ENCODE measurements at places on chromosomes 11 and 22.

DNA sequence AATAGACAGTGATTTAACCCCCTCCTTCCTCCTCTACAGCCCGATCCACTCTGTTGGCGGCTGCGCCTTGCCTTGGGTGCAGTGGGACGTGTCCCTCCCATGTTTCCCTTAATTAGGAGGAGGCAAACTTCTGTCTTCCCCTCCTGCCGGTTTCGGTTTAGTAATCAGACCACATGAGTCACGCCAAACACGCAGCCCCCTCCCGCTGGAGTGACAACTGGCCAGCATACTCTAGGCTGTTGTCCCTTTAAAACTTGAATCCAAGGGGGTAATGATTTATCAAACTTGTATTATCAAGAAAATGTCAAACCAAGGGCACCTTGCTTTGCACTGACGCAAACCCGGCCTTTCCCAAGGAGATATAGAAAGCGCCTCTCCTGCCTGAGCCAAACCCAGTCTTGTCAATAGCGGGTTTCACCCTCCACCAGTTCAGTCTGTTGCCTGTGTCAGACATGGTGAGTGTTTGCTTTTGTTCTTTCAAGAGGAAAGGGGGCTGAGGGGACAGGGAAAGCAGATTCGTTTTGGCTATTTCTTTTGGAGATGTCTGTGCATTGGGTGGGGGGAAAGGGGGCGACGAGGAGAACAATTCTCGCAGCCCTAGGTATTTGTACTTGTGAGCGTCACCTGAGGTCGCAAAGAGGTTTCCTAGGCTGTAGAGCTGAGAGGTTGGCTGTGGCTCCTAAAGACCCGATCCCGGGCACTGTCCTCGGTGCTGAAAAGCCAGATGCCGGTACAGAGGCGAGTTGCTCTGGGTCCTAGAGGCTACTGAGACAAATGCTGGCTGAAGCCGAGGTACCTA lies at the start of gene SLC6A5:
SLC6A5 (plus strand) TSS at position 388 of the 799 bp plus-strand sequence; CDS start at position 453, 65 bp downstream.
- H3K4me1 ChIP-seq, result no peaks in the 10 kb centered on the region
- DNase-seq, result no peak
- no peak within 1 kb of the TSS for H3K4me3 ChIP-seq
- H3K36me3 ChIP-seq, result no peaks in the 10 kb centered on the region

GRCh38 chr22:20203552-20204201 lies 52.8 kb upstream of the CCDC188 start:
- H3K4me1 ChIP-seq, result no peaks in the 10 kb centered on the region
- peak; percentile 29 for DNase-seq
- H3K27me3 ChIP-seq, result no peaks in the 10 kb centered on the region

DNA sequence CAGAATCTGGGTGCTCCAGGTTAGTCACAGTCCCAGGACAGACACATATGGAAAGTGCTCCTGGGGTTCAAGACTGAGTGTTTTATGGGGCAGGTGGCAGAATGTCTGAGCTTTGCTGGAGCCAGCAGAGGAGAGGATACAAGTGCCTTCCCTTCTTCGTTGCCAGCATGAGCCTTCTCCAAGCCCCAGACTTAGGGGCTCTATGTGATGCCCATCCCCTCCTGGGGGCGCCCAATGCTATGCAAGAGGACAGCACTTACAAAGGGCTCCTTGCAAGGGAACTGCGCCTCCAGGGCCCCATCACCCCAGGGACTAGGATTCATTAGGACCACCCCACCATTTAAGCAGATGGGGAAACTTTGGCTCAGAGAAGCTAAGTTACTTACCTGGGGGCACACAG lies 581.9 kb downstream of the BUD13 start:
- H3K27me3 ChIP-seq, result peaks cover 15% of the 10 kb centered on the region
- H3K27ac ChIP-seq, result no peak overlapping the region
- no peaks in the 10 kb centered on the region for H3K4me1 ChIP-seq

GRCh38 chr11:80778432-80778831 lies 1337.6 kb upstream of the TENM4 start:
- H3K4me1 ChIP-seq, result no peaks in the 10 kb centered on the region
- no peaks in the 10 kb centered on the region for H3K36me3 ChIP-seq
- no peak overlapping the region for H3K4me3 ChIP-seq
- no peak for DNase-seq

DNA sequence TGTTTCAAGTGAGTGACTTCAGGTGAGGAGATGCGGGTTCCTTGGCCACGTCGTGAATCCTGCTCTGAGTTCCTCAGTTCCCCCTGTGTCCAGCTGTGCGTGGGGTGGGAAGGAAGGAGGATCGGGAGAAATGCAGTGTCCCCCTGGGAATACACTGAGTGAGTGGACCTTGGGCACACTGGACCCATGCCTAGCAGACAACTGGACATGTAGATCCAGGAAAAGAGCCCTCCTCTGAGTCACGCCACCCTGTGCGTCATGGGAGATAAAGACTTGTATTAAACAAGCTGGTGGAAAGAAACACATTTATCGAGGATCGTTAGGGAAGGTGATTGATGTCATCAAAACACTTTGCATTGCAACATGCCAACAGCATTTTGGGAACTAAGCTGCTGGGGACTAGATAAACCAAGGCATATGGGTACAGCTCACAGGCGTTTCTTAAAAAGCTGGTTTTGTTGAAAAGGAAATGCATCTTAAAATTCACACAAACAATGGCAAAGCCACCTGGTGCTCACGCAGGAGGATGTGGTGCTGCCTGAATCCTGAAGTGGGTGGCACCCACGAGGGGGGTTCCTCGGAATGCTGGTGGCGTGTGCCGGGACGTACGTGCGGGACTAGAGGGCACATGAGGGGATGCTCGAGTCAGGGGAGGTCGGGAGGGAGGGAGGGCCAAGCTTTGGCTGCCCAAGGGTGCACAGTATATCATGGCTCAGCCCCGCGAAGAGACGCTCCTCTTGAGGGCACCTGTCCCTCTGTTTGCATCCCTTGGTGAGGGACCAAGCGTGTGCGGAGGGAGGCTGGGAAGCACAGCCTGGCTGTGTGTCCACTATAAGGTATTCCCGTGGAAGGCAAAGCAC lies 303.5 kb downstream of the TBC1D22A start:
- H3K4me1 ChIP-seq, result no peaks in the 10 kb centered on the region
- DNase-seq, result no peak

GRCh38 chr11:112050721-112051120 lies 23.1 kb downstream of the PIH1D2 start:
- no peak for DNase-seq
- H3K27me3 ChIP-seq, result no peaks in the 10 kb centered on the region
- peaks cover 48% of the 10 kb centered on the region for H3K36me3 ChIP-seq
- H3K4me1 ChIP-seq, result no peaks in the 10 kb centered on the region
- H3K4me3 ChIP-seq, result no peak overlapping the region
- H3K27ac ChIP-seq, result no peak overlapping the region

GRCh38 chr22:17674152-17674551 lies 35.6 kb downstream of the BCL2L13 start:
- no peak overlapping the region for H3K4me3 ChIP-seq
- no peak for DNase-seq
- peaks cover 7% of the 10 kb centered on the region for H3K36me3 ChIP-seq
- H3K27ac ChIP-seq, result no peak overlapping the region
- no peaks in the 10 kb centered on the region for H3K27me3 ChIP-seq
- H3K4me1 ChIP-seq, result no peaks in the 10 kb centered on the region

DNA sequence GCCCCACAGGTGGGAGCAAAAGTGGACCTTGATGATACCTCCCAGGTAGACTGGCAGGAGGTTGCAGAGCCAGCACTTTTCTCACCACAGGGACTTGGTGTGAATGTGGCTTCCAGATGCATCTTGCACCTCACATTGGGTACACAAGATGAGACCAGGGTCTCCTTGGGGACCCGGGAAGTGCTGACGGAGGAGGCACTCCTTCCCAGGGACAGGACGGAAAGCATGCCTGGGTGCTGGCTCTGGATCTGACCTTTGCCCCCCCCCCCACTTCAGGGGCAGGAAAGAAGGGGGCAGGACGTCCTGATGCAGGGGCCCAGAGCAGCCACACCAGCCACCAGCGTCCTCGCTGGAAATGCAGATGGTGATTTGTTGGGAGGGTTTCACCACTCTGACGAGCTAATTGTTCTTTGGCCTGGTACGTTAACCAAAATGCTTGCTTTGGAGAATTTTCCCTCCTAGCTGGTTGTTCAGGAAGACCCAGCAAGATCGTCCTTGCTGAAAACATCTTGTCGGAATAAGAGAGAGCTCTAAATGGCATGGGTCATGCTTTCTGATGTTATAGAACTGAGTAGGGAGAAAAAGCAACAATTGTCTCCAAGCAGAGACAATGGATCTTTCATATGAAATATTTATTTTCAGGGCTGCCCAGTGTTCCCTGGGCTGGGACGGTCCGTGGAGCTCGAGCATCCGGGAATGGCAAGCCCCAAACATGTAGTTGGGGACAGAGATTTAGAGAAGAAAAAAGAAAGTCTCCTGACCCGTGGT lies 74.4 kb upstream of the PPARA start:
- H3K4me1 ChIP-seq, result peaks cover 46% of the 10 kb centered on the region
- peak overlapping the region; percentile 90 for H3K4me3 ChIP-seq
- peak overlapping the region; percentile 97 for H3K27ac ChIP-seq
- peak; percentile 21 for DNase-seq

GRCh38 chr11:39443424-39444022 lies 2015.9 kb downstream of the LRRC4C start:
- H3K4me3 ChIP-seq, result no peak overlapping the region
- no peaks in the 10 kb centered on the region for H3K4me1 ChIP-seq
- no peaks in the 10 kb centered on the region for H3K27me3 ChIP-seq
- no peaks in the 10 kb centered on the region for H3K36me3 ChIP-seq
- no peak overlapping the region for H3K27ac ChIP-seq

DNA sequence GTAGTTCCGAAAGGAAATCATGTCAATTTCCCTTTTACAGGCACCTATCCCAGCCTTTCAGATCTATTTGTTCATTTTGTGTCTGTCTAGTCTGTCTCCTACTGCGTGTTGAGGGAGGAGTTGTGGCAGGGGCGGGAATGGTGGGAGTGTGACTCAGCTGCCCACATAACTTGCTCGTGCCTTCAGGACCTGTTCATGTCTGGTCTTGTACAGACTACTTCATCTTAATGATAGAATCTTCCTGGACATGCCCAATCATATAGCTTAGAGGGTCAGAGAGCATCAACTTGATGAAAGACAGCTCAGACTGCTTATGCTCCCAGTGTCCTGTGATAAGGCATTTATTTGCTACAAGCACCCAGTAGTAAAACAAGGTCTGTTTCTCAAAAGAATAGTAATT lies 61.0 kb upstream of the BIRC3 start:
- H3K27ac ChIP-seq, result no peak overlapping the region
- H3K27me3 ChIP-seq, result no peaks in the 10 kb centered on the region
- H3K4me3 ChIP-seq, result no peak overlapping the region
- no peaks in the 10 kb centered on the region for H3K4me1 ChIP-seq
- H3K36me3 ChIP-seq, result no peaks in the 10 kb centered on the region

DNA sequence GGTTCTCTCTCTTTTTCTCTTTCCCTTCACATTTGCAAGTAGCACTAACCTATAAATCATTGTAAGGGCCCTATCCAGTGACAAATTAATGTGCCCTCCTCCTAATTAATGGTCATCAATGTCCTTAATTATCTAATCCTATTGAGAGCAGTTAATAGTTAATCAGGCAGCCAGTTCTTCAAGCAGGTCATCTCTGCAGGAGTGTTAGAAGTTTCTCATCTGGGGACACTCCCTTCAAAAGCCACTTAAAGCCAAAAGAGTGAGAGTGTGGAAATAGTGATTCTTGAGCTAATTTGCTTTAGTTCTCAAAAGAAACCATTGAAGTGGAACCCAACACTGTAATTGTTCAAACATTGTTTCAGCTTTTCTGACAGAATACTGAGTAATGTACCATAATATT lies 141.6 kb downstream of the ELP4 start:
- peaks cover 3% of the 10 kb centered on the region for H3K36me3 ChIP-seq
- no peak overlapping the region for H3K27ac ChIP-seq
- DNase-seq, result no peak
- H3K4me3 ChIP-seq, result no peak overlapping the region
- H3K4me1 ChIP-seq, result no peaks in the 10 kb centered on the region
- H3K27me3 ChIP-seq, result no peaks in the 10 kb centered on the region

DNA sequence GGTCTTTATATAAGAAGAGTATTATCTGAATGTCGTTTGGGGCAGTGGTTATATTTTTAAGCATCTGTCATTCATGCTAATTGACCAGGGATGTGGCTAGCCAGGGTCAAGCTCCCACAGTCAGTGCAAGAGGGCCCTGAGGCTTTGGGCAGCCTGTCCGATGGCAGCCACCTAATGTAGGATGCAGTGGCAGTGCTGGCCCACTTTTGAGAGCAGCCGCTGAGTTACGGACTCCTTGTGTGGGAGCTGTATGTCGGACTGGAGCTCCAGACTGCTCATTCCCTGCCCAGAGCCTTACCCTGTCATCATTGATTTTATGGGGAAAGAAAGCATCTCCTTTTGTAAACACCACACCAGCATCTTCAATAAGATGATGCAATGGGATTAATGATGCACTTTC lies 99.5 kb downstream of the SYT9 start:
- no peaks in the 10 kb centered on the region for H3K4me1 ChIP-seq
- no peaks in the 10 kb centered on the region for H3K36me3 ChIP-seq
- no peak overlapping the region for H3K27ac ChIP-seq
- no peak overlapping the region for H3K4me3 ChIP-seq
- no peaks in the 10 kb centered on the region for H3K27me3 ChIP-seq

- H3K27me3 ChIP-seq, result no peaks in the 10 kb centered on the region
- no peak for DNase-seq
- H3K4me1 ChIP-seq, result no peaks in the 10 kb centered on the region
- no peak overlapping the region for H3K27ac ChIP-seq
- H3K36me3 ChIP-seq, result no peaks in the 10 kb centered on the region
These were observed 57.2 kb upstream of the FAM181B start for GRCh38 chr11:82790723-82791484.

DNA sequence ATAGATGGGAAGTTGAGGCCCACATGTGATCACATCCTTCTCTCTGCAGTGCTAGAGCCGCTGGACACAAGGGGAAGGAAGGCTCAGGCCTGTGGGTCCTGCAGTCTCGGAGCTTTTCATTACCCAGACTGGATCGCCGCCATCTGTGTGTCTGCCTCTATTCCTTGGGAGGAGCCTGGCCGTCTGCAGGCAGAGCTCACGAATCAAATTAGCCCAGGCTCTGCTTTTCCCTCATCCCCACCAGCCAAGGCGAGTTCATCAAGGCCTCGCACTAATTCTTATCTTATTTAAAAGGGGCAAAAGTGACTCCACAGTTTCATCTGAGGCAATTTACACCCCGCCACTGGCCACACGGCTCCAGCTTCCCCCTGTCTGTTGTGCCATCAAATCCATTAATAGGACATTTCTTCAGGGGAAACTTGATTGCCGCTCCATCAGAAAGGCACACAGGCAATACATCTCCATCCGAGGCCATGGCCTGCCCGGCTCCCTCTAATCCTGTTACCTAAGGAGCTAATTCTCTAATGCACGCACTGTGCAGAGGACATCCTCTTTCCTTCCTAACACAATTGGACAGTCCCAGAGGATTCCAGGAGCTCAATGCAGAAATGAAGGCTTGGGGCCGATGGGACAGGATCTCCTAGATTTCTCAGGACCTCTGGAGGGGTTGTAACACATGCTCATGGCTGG lies 3.3 kb upstream of the HTR3A start:
- no peak overlapping the region for H3K4me3 ChIP-seq
- H3K36me3 ChIP-seq, result no peaks in the 10 kb centered on the region
- no peaks in the 10 kb centered on the region for H3K4me1 ChIP-seq
- no peak for DNase-seq

All from tibial artery (tissue), 4 donors.